H4 (cell line): ENCODE measurements at places on chromosomes 1 and 21.

- no peak for DNase-seq
Observed at GRCh38 chr1:96080925-96081324, 640.7 kb upstream of the PTBP2 start.

- no peak for DNase-seq
Observed at GRCh38 chr21:42733037-42733627, 79.7 kb downstream of the PDE9A start.

DNA sequence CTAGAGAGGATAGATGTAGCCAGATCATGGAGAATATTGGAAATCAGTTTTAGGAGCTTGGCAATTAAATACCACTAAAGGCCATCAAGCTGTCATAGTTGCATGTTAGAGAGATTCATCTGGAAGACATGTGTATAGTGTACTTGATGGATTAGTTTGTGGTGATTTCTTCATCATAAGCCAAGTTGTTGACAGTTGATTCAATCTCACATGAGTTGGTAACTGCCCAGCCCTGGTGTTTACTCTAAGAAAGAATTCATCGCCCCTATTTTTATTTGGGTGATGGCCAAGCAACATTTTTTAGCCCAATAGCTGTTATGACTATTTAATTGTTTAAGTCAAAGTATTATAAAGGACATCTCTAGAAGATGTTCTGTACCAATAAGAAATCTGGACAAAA is 737.6 kb downstream of the PLA2G4A start:
- DNase-seq: no peak

DNA sequence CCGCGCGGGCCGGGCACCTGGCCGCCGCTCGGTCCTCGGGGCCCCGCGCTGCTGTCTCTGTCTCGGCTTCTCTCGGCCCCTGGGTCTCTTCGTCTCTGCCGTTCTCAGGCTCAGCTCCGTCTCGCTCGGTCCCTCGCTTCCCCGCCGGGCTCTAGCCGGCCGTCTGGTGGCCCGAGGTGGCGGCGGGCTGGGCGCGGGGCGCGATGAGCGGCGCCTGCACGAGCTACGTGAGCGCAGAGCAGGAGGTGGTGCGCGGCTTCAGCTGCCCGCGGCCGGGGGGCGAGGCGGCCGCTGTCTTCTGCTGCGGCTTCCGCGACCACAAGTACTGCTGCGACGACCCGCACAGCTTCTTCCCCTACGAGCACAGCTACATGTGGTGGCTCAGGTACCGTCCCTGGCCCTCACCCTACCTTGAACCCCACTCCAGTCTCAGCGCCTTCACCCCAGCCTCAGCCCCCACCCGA is 355 bp downstream of the SHISAL2A start:
- DNase-seq: no peak

DNA sequence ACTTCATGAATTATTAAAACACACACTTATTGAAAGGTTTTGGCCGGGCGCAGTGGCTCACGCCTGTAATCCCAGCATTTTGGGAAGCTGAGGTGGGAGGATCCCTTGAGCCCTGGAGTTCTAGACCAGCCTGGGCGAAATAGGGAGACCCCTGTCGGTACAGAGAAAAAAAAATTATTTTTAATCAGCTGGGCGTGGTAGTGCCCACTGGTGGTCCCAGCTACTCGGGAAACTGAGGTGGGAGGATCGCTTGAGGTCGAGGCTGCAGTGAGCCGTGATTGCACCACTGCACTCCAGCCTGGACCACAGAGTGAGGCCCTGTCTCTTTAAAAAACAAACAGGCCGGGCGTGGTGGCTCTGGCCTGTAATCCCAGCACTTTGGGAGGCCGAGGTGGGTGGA is 1.7 kb downstream of the GABPB2 start:
- no peak for DNase-seq

DNA sequence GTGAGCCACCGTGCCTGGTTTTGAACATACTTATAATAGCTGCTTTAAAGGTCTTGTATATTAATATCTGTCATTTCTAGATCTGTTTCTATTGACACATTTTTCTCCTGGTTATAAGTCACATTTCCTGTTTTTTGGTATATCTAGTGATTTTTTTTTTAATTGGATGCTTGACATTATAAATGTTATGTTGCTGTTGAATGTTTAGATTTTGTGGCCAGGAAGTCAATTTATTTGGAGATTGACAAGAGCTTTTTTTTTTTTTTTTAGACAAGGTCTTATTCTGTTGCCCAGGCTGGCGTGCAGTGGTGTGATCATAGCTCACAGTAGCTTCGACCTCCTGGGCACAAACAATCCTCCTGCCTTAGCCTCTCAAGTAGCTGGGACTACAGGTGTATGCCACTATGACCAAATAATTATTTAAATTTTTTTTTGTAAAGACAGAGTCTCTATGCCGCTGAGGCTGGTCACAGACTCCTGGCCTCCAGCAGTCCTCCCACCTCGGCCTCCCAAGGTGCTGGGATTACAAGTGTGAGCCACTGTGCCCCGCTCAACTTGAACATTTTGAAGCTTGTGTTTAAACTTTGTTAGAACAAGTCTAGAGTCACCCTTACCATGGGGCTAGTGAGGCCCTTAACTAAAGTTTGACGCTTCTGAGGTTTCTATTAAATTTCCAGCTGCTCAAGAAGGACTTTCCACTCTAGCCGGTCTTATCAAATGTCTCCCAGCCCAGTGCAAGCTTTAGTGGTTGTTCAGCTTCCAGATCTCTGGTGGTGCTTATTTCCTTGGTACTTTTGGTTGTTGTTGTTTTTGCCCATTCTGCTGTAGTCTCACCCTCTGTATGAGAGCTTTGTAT is 8.6 kb upstream of the CHI3L2 start:
- DNase-seq: no peak

- DNase-seq: peak; percentile 23
Observed at GRCh38 chr1:185720633-185721272, 13.4 kb upstream of the HMCN1 start.

DNA sequence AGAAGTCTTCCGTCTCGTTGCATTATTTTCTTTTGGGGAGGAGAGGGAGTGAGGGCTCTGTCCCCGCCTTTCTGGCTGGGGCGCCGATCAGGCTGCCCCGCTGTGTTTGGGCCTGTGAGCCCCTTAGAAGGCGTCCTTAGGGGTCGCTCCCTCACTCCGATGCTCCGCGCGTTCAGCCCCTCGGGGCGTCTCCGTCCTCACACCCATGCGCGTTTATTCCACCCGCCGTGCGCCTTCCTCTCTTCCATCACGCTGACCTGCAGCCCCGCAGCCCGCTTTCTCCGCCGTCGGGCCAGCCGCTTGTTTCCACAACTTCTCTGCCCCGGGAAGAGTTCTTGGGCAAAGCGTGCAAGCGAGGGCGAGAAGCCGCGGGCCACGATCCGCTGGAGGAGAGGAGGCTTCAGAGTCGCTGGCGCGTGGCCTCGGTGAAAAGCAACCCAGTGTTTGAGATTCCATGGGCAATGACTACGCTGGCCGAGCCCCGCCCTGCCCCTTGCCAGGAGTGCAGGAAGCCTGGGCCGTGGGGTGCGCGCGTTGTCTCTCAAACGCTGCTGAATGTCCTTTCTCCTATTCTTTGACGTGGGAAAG is 27.7 kb downstream of the TRIM11 start:
- DNase-seq: no peak

- DNase-seq: no peak
Observed at GRCh38 chr1:39672551-39672947, 642 bp upstream of the NT5C1A start.

- DNase-seq: no peak
Observed at GRCh38 chr1:22799971-22800370, 89.3 kb downstream of the EPHB2 start.

- DNase-seq: no peak
Observed at GRCh38 chr1:84700070-84700469, 9.8 kb upstream of the SSX2IP start.

DNA sequence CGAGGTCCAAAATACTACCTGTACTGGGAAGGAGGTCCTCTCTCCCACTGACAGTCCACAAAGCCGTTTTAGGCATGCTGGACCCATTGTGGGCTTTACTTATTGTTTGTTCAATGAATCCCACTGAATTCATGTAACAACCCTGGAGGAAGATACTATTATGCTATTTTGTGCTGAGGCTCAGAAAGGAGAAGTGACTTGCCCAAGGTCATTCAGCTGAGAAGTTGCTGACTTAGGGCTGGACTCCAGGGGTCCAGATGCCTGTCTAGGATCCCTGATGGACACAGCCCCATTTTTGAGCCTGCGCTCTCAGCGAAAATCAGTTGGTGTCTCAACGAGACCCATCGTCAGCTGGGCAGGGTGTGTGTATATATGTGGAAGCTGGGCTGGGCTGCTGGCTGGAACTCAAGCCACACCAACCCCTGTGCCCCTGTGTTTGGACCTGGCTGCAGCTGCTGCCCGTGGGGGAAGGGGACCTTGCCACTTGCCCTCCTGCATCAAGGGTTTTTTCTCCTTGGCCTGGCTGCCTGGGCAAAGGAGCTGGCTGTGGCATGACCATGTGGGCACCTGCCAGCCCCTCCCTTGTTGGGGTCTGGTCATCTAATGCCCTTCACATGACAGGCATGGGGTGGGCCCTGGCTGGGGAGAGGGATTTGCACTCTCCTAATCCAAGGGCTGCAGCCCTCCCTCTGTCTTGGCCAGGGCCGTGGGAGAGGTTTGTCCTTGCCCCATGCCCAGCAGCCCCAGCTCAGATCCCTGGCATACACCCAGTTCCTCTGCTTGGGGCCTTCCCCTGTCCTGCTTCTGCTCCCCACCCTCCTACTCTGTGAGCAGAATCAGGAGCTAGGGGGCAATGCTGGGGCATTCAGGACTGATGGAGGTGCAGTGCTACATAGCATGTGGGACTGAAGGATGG is 15.0 kb downstream of the KCNQ4 start:
- DNase-seq: no peak

DNA sequence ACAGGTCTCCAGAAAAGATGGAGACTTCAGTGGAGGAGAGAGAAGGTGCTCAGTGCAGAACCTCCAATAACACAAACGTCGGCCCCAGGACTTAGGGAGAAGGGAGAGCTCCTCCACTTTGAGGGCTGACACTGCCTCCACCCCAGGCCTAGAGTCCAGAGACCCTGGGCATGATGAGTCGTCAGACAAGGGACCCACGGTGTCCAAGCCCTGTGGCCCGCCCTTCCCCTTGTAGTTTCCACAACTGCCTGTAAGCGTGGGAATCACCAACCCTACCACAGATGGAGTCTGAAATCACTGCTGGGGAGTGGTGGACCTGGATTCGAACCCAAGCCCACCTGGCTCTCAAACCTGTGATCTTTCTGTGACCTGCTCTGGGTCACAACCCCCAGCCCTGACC is 281.1 kb downstream of the NPHP4 start:
- no peak for DNase-seq

DNA sequence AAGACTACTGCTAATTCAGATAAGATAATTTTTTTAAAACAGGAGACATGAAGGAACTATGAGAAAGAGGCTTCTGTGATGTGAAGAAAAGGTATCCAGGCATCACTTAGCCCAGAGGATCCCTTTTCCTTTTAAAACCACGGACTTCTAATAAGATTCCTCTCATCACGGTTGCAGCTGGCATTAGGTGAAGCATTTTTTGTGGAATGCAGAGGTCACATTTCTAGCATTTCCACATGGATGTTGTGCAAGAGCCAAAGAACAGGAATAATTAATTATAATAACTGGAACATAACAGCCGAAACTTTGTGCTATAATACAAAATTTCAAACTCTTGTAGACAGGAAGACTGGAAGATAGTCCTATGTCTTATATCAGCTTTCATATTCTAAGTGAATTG is 27.6 kb downstream of the CYP2J2 start:
- no peak for DNase-seq

DNA sequence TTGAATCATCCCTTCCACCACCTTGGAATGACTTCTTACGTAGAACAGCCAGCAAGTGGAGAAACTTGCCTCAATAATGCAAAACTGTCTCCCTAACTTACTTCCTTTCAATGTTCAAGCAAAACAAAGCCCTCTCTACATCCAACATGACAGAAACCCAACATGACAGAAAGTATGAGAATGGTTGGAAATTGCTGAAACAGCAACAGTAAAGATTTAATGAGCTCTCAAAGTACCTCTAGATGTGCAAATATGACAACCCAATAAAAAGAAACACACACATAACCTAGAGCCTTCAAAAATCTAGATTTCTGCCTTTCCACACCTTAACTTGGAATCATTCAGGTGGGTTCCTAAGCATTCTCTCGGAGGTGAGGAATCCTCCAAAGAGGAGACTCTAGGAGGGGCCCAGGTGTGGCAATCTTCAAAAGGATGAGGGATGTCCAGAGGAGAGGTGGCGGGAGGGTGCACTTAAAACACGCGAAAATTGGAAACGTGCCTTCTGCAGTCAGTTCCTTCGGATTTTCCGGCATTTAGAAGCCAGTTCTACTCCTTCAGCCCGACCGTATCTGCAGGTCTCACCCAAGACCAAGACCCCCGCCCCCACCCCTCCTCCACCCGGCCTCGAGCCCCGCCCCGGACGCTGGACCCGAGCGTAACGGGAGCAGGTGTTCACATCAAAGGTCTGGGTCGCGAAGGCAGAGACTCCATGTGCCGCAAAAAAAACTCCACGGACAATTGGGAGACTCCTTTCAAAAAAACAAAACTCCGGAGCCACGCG is 996 bp upstream of the MGST3 start:
- DNase-seq: no peak

- DNase-seq: no peak
Observed at GRCh38 chr1:197685785-197686184, 89.5 kb downstream of the DENND1B start.

DNA sequence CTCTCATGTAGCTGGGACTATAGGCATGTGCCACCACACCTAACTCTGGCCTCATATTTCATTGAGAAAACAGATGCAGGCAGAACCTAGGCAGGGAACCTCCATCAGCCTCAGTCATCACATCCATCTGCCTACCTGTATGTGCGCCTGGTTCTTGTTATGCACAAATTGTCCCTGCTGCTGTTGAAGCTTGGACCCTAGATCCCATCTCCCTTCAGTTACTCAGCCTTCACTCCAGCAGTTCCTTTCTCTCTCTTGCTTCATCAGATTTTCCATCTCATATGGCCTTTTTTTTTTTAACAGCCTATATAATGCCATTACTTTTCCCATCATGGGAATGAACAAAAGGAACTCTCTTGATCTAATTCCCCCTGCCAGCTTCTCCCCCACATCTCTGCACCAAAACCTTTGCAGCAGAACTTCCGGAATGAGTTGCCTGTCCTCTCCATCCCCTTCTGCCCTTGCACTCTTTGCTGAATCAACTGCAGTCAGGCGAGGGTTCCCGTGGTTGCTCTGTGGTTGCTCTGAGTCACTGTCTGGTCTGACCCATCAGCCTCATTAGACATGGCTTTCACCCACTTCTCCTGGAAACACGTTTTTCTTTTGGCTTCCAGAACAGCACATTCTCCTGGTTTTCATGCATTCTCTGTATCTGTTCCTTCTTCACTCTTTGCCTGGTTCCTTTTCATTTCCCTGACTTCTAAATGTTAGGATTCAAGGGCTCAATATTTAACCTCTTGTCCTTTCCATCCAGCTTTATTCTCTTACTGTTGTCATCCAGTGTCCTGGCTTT is 41.5 kb downstream of the UBE4B start:
- peak; percentile 88 for DNase-seq

GRCh38 chr1:202628646-202629215 is 81.5 kb downstream of the SYT2 start:
- DNase-seq: no peak

- no peak for DNase-seq
Observed at GRCh38 chr1:86191958-86192357, 35.4 kb upstream of the COL24A1 start.
